ENCODE measurements at places on chromosomes 7 and 10.
A peak's percentile ranks its signal among the peaks of the same experiment; 100 is the strongest.

DNA sequence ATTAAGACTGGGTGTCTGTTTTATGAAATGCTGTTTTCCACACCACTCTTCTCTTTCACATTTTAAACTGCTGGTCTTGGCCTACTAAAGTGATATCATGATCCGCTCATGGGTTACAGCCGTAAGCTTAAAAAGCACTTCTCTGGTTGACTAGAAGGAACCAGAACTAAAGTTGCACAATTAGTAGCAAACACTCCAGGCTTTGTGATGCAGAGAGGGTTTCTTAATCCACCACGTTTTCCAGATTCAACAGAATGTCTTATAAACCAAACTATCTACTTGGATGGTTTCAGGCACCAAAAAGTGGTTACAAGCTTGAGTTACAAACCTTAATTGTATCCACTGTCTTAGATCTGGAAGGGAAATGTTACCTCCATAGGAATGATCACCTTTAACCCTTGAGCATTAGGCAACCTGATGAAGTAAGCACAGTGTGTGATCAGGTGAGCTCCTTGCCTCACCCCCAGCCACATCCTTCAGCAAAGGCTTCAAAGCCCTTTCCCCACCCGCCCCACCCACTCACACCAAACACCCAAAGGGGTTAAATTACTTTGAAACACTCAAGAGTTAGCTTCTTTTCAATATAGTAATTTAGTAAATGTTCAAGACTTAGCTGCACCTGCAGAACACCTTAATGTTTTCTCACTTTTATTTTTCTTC is 3.5 kb downstream of the ELMO1 start:
- DNase-seq, result no peak

GRCh38 chr7:43834463-43835251 is 34.7 kb downstream of the MRPS24 start:
- peak; percentile 8 for DNase-seq

DNA sequence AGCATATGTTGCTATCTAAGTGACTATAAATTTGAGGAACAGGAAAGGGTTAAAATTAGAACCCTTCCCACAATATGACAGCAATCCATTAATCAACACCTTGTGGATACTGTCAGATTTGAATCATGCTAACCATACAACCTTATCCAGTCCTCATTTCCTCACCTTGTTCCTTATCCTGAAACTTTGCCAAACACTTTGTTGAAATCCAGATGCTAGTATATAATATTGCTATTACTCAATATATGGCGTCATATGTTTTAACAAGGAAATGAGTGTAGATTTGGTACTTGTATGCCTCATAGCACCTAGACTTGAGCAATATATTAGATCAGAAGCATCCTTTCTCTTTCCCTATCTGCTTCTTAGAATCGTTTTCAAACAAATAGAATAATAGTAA is 66.3 kb upstream of the SLC25A13 start:
- DNase-seq, result no peak

- DNase-seq, result no peak
Measured at GRCh38 chr10:71398976-71399375, 2.3 kb downstream of the CDH23 start.

DNA sequence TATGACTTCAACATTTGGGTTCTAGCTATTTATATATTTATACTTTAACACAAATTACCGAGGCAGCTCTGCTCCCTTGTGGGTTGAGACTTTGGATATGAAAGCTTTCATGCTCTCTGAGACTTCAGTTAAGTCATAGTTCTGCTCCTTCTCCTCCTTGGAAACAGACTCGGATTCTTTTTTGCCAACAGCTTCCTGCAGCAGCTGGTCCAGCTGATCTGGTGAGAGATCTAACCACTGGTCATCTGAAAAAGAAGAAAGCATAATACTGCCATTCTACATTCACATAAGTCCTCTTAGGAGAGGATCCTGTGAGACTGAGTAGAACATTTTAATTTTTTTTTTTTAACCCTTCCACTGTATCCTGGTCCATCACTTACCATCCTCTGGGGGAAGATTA is 28.6 kb downstream of the ECD start:
- DNase-seq, result no peak

DNA sequence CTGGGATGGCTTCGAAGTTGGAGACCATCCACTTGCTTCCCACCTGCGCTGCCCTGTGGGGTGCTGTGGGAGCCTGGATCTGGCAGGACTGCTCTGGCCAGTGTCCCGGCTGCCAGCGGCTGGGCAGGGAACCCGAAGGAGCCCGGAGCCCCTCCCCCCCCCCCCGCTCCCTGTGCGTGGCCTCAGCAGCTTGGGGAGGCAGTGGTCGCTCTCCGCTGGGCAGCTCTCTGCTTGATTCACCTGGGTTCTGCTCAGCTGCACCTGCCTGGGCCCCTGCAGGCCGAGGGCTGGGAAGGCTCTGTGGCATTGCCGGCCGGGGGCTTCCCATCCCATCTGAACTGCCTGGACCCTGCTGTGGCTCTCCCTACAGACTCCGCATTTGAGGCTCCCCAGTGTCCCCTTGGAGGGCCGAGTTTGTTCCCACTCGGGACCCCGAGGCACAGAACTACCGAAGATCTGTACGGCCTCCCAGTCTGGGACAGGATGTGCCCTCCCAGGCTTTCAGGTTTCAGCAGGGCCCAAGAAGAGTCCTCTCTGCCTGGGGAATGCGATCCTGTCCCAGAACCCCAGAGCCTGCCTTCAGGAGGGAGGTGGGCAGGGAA is 525.1 kb downstream of the TCERG1L start:
- DNase-seq, result no peak

- DNase-seq, result no peak
Measured at GRCh38 chr10:51800121-51800520, 100.7 kb upstream of the CSTF2T start.

- no peak for DNase-seq
Measured at GRCh38 chr10:117536866-117537435, 5.6 kb upstream of the EMX2 start.

DNA sequence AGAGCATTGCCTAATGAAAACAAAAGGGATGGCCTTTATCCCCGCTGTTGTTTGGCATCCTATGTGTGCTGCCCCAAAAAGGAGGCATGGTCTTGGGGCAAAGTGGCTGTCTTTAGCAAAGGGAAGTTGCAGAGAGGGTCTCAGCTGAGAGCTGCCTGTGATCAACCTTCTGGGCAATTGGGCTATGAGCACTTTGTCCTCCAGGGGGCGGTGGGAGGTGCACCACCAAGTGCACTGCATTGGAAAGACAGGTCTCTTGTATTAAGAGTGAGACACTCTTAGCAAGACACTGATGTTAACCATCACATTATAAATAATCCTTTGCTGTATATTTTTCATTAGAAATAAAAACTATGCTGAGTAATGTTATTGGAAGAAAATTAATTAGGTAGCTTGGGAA is 314.8 kb downstream of the POM121L12 start:
- DNase-seq, result no peak

- no peak for DNase-seq
Measured at GRCh38 chr7:42232275-42232674, 4.7 kb downstream of the GLI3 start.

- no peak for DNase-seq
Measured at GRCh38 chr10:122349758-122350369, 24.6 kb upstream of the PLEKHA1 start.

- no peak for DNase-seq
Measured at GRCh38 chr10:86870679-86871078, 86.7 kb downstream of the MMRN2 start.

DNA sequence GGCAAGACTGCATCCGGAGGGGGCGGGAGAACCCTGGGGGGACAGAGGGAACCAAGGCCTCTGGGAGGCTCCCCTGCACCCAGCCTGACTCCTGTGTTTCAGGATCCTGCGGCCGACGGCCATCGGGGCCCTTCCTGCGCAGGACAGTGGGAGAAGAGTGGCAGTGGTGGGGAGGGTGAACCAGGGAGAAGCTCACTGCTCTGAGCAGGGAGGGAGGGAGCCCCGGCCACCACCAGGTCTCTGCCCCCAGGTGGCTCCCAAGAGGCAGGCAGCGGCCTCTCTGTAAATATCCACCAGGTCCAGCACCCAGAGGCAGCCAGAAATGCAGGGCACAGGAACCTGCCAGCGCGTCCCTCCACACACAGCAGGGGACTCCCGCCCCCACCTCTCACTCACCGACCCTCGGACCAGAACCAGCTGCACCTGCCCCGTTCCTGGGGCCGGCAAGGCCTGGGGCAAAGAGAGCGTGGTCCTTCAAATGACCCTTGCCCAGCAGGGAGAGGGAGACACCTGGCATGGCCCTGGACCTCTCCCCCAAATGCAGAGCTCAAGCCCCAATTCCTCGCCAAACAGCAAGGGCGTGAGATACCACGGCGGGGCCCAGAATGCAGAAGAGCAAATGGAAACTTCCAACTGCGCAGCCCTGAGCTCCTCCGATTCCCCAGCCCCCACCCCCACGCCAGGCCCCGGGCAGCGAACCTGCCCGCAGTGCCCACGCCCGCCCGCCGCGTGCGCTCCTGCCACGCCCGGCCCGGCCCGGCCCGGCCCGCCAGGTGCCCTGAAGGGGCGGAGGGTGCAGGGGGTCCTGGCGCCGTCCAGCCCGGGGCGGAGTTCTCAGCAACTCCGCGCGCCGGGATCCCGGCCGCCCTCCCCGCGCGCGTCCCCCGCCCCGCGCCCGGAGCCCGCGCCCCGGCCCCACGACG is 805 bp downstream of the RASGEF1A start:
- no peak for DNase-seq

DNA sequence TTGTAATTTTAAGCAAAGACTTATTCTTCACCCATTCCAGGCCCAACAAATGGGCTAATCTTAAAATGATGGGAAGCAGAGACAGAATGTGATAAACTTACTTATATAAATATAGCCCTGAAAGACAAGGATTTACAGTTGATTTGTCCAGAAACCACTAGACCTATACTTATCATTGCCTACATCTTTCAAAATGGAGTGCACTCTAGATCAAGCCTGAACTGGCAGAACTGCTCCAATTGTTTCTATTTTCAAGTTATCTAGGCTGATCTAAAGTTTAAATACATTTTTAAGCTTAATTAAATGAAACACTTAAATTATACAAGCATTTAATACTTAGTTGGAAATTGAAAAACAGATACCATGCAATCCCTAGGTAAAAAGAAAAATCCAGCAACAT is 24.9 kb upstream of the PALS2 start:
- DNase-seq, result no peak

- no peak for DNase-seq
Measured at GRCh38 chr10:71638064-71638821, 81.3 kb downstream of the C10orf105 start.

GRCh38 chr10:21347043-21347784 is 178.3 kb downstream of the SKIDA1 start:
- DNase-seq, result no peak

DNA sequence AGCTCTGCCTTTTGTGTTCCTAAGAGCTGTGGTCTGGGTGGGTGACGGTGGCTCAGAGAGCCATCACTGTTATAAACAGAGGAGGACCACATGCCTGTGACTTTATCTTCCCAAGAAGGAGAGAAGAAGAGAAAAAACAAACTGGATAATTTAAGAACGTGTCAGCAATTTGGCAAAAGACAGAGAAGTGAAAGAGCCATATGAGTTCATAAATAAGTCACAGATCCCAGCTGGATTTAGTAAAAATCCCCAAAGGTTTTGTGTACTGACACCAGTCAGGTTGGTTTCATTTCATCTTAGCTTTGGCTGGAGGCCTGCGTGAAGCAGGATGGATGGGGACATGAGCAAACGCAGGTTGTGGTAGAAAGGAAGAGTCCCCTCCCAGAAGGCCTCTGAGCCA is 120.7 kb downstream of the CXCL12 start:
- DNase-seq, result no peak

GRCh38 chr7:120320218-120320961 is 47.4 kb downstream of the KCND2 start:
- no peak for DNase-seq

DNA sequence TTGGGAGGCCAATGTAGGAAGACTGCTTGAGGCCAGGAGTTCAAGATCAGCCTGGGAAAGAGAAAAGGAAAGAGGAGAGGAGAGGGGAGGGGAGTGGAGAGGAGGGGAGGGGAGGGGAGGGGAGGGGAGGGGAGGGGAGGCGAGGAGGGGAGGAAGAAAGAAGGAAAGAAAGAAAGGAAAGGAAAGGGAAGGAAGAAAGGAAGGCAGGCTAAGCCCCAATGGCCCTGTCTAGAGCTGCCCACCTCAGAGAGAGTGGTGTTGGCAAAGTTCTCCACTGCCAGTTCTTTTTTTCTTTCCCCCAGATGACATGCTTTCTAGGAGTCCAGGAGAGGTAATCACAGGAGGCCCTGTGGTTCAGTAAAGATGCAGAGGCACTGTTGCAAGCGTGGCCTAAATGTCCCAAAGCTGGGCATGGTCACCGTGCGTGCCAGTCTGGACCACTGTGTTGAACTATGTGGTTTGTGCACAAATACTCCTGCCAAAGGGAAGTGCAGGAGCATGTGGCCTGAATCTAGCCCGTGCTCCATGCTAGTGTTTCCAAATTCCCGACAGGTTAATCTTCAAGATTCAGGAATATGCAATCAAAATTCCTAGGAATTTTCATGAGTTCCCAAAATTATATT is 39.7 kb downstream of the ODAD2 start:
- DNase-seq, result no peak

DNA sequence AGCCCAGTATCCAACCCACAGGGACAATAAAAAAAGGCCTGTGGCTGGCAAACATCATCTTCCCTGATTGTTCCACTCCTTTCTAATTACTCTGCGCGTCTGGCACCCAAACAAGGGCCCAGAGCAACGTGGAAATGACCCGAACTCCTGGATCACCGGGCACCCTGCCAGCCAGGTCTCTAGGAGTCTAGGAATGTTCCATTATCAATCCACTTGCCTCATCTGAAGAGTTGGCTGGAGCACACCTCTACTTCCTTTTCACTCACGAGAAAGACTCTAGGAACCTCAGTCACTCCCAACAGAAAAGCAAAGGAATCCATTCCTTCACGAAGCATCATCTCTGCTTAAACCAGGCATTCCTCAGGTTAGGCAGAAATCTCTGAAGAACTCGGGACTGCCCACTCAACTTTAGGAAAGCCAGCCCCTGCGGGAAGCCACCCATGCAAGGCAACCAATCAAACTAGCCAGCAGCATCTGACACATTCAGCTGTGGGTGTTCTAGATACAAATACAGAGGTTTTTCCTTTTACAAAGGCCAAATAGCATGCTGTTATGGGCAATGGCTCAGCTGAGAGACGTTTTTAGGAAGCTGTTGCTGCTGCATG is 37.7 kb downstream of the ATXN7L1 start:
- no peak for DNase-seq

- no peak for DNase-seq
Measured at GRCh38 chr7:22697876-22698606, 29.0 kb upstream of the IL6 start.

GRCh38 chr10:79490400-79491142 is 21.8 kb upstream of the EIF5AL1 start:
- no peak for DNase-seq

GRCh38 chr7:54109501-54109900 is 432.7 kb upstream of the VSTM2A start:
- DNase-seq, result no peak

DNA sequence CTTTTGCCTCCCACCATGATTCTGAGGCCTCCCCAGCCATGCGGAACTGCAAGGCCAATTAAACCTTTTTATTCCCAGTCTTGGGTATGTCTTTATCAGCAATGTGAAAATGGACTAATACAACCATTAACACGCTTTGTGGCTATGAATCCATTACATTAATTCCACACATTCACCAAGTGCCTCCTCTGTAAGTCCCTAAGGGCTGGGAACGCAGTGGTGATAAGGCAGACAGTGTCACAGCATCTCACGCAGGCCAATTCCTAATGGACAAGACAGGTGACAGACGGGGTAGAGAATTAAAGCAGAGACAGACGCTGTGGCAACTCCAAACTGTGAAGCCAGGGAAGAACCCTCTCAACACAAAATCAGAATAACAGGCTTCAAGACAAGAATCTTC is 247.8 kb downstream of the DIP2C start:
- no peak for DNase-seq
